NCI-H446 (cell line): ENCODE measurements at places on chromosomes 3 and 15.

DNA sequence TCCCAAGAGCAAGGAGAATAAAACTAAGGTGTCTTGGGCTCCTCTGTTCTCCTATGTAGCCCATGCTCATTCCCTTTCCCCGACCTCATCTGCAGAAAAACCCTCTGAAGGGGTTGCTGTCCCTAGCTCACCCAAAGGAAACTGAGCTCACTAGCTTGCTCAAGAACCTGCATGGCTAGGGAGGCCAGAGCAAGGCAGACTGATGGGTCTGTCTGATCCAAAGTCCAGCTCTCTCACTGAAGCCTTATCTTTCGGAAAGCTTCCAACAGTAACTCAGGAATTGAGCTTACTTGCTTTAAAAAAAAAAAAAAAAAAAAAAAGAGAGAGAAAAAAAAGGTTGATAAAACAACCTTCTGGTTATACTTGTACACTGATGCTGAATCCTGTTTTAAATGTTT, 141.4 kb upstream of the TOPAZ1 start:
- no peak for DNase-seq

- no peak for DNase-seq
These were observed 242.6 kb downstream of the PTPRG start for GRCh38 chr3:61803983-61804382.

- DNase-seq: no peak
These were observed 92.3 kb upstream of the COL8A1 start for GRCh38 chr3:99545941-99546580.

GRCh38 chr3:58131101-58131825, 79.5 kb downstream of the DNASE1L3 start:
- DNase-seq: no peak

DNA sequence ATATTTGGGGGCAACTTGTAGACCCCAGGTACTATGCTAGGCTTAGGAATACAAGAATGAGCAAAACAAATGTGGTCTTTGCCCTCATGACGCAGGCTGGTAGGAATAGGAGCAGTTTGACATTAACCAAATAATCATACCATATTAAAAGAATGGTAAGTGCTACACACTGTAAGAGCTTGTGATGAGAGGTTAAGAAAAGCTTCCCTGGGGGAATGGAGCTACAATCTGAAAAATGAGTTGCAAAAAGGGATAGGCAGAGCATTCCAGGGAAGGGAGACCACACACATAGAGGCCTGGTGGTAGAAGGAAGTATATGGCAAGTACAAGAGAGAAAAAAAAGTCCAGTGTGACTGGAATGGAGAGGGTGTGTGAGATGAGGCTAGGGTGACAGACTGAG, 37.3 kb downstream of the TMOD3 start:
- no peak for DNase-seq

DNA sequence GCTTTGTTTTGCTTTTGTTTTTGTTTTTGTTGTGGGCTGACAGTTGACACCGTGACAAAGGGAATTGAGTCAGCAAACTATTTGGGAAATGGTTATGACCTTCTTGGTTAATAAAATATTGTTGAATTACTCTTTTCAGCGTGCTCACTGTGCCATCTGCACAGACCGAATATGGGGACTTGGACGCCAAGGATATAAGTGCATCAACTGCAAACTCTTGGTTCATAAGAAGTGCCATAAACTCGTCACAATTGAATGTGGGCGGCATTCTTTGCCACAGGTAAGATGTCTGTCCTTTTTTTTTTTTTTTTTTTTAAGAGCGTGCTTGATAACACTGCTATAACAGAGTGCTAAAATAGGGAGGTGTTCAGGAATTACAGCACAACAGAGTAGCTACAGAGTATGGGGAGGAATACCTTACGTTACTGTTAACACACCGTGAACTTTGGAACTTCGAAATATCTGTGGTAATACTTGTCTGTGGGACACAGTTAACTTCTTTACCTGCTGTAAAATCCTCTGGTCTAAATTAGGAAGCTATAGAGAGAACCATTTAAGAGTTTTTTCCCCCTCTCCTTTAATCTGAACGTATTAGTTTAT, 48.2 kb downstream of the PRKCI start:
- DNase-seq: no peak
